ENCODE measurements at places on chromosomes 12 and 14.

DNA sequence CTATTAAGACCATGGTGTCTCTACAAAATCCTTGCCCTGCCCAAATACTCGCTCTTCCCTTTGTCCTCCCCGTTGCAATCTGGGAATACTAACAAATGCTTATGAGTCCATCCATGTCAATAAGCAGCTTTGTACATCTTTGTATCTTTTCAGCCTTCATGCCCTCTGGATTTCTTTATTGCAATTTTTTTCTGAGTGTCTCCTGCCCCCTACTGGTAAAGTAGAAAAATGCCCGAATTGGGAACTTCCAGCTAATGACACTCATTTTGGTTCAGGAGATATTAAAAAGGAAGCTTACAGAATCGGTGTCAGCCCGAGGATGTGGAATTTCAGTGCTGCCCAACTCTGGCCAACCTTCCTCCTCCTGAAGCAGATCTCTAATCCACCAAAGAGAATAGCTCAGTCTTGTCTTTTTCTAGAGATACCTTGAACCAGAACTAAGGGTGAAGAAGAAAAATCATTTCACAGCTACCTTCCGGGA lies 46.0 kb downstream of the SH2B3 start:
- no peak for DNase-seq

GRCh38 chr12:65195387-65196055 lies 26.1 kb downstream of the LEMD3 start:
- DNase-seq, result no peak

GRCh38 chr12:131384544-131384855 lies 326.4 kb upstream of the SFSWAP start:
- DNase-seq, result no peak

GRCh38 chr12:45305907-45306306 lies 90.0 kb downstream of the ANO6 start:
- DNase-seq, result no peak

- no peak for DNase-seq
Observed at GRCh38 chr14:90641615-90642243, 174.5 kb downstream of the TTC7B start.
